ENCODE measurements at places on chromosomes 1 and 21. TPM values are rescaled to one million over a fixed set of nuclear protein-coding genes. Genes with fewer than 3 reads are reported as not detected.

DNA sequence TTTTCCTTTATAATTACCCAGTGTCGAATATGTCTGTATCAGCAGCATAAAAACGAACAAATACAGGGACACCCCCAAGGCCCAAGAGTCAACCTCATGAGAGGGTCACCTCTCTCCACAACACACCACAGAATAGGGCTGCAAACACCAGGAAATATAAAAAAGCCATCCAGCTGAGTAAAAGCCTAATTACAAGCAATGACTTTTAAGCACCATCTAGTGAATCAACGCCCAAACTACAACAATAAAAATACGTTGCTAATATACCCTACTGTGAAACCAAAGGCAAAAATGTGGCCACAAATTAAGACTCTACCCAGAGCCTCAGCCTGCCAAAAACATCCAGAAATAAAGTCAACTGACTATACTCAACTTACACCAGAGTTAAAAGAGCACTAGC lies 817.9 kb upstream of the NEGR1 start:
- DNase-seq = no peak

- DNase-seq = no peak
These were observed 92.9 kb downstream of the SLC45A1 start for GRCh38 chr1:8410791-8411190.

GRCh38 chr1:164644774-164645644 lies 86.0 kb downstream of the PBX1 start:
- DNase-seq = no peak

GRCh38 chr1:28258628-28259251 lies 578 bp upstream of the SESN2 start:
- DNase-seq = no peak

DNA sequence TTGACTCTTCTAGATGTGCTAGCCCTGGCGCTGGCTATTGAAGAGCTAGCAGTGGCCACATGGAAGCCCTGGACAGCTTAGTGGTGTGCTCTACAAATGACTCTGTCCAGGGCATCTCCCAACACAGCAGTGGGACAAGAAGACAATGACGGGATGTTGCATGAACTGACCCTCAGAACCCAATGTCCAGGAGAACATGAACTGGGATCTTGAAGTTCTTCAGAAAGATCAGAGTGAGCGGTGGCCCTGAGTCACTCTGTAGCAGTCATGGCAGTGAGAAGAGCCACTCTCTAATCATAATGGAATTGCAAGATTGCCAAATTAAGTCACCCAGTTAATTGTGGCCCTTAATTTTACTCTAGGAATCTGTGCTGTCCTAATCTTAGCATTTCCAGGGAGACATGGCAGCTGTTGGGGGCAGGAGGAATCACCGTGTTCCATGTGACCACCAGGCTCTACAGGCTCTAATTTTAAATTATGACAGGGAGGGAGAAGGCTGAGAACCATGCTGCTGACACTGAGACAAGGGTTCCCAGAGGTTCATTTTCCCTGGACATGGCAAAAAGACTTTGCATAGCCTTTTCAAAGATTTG lies 10.2 kb upstream of the OBSCN start:
- no peak for DNase-seq

- peak; percentile 49 for DNase-seq
These were observed 61.2 kb upstream of the MCOLN3 start for GRCh38 chr1:85109475-85109874.

DNA sequence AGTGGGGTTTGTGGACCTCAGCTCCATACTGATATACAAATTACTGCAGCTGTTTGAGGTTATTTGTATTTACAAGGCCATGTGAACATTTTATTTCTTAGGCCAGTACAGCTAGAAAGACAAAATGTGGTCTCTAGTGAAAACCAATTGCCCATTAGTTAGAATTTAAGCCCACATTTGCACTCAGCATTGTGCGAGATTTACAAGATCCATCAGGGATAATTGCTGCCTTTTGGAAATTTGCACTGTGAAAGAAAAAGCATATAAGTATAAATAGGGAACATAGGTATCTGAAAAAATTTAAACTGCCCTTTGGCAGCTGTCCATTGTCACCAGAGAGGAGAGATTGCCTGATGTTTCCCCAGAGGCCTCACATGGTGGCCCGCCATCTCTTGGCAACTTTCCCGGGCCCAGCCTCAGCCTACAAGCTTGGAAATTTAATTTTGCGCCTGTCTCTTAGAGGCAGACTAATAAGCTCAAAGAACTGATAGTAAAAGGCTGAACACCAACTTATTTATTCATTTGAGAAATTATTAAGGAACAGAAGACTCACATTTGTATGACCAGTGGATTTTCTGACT lies 120.7 kb downstream of the MAP3K21 start:
- no peak for DNase-seq

DNA sequence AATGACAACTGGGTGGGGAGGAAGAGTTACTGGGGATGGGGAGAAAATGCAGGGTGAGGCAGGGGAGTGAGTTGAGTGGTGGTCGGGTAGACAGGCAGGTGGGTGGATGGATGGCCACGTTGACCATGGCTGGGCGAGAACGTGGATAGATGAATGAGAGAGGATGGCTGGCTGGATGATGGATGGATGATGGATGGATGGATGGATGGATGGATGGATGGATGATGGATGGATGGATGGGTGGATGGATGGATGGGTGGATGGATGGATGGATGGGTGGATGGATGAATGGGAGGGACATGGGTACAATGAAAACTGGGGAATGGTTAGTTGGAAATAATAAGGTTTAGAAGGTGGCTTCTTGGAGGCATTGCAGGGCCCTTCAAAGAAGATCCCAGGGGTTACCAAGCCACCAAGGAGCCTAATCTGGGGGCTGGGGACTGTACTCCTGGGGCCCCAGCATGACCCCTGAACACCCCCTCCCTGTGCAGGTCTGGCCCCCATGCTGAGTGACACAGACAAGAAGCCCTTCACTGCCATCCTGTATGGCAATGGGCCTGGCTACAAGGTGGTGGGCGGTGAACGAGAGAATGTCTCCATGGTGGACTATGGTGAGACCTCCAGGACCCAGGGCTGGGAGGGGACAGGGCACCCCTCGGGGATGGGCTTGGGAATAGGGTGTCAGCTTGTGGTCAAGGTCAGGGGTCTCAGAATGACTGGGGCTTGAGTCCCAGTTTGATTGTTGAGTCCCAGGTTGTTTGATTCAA lies 67.0 kb downstream of the ALPL start:
- no peak for DNase-seq

DNA sequence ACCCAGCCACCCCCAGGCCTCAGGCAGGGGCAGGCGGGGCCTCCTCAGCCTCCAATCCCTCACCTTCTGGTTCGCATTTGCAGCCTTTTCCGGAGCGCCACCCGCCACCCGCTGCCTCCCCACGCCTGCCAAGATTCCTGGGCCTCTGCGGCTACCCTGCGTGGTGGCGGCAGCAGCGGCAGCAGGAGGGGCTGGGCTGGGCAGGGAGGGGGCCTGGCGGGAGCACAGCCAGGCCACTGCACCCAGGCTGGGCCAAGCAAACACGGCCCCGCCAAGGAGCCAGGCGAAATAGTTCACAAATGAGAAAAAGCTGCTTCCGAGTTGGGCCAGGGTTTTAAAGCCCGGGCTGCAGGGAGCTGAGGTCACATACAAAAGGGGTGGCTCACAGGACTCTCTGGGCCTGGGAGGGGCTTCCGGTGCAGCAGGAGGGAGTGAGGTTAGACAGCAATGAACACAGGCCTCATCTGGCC lies 9.8 kb downstream of the COL8A2 start:
- DNase-seq = no peak

GRCh38 chr1:203776636-203777035 lies 11.7 kb downstream of the LAX1 start:
- no peak for DNase-seq

DNA sequence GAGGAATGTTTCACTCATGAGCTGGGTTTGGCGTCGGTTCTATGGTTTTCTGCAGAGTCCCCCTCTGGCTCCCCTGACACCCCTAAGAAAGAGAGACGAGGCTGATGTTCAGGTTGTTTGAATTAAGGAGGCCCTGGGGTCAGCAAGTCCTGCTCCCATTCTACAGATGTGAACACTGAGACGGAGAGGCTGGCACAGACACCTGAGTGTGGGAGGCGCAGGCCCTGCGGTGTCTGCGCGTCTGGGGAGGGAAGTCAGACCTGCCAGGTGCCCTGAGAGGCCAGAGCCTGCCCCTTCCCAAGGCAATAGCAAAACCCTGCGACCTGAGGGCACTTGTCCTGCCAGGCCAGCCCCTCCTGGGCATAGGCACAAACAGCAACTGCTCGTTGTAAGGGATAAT lies 47.7 kb downstream of the MEGF6 start:
- DNase-seq = no peak

DNA sequence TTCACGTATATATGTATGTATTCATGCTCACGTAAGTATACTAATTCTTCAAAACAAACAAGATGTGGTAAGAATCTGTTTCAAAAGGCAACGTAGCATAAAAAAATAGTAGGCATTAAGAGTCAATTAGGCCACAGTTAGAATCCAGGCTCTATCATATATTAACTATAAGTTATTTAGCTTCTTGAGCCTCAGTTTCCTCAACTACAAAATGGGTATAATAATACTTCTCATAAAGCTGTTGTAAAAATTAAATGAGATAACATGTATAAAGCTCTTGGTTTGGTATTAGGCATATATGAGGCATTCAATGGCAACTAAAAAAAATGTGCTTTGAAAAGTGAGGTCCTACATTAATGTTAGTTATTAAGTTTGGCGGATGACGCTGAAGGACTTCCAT lies 9.2 kb downstream of the B3GALNT2 start:
- no peak for DNase-seq

DNA sequence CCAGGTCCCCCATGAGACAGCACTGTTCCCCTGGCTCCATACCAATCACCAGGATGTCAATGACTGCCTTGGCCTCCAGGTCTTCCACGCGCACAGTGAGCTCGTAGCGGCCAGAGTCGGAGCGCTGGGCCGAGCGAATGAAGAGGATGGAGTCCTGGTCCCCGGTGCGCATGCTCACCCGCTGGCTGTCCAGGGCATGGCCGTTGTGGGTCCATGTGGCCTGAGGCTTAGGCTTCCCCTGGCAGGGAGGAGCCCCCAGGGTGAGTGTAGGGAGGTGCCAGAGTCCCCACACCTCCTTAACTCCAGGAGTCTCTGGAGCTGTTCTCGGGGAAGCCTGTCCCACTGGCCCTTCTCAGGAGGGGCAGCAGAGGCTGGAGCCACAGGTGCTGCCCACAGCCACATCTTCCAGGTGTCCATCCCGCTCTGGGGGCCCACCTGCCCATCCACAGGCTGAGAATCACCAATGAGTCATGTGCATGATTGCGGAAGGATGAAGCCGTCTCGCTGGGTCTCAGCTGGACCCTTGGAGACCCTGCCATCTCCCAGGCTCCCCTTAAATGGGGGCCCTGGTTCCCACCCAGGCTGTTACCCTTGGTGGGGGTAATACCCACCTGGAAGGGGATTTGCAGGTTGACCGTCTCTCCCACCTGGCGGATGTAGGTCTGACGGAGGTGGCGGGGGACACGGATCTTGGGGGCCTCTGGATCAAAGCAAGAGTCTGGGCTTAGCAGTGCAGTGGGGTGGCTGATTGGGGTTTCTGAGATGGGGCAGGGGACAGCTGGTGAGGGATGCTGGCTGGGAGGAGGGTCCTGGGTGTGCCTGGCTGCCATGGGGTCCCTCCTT lies 4.1 kb downstream of the MYBPH start:
- DNase-seq = no peak

DNA sequence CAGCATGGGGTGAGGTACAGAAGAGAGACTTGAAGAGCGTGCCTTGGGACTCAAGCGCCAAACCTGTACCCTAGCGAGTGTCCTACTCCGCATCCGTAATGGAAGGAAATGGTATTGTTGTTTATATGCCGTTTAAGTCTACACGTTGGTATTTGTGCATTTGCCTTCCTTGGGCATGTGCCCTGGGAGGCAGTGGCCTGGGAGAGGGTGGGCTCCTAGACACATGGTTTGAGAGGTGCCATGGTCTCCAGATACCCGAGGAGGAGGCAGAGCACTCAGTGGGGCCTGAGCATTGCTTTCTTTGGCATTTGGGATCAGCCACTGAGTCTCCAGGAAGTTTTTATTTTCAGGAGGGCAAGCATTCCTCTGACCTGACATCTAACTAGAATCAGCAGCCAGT lies 6.5 kb downstream of the ZNF672 start:
- no peak for DNase-seq

DNA sequence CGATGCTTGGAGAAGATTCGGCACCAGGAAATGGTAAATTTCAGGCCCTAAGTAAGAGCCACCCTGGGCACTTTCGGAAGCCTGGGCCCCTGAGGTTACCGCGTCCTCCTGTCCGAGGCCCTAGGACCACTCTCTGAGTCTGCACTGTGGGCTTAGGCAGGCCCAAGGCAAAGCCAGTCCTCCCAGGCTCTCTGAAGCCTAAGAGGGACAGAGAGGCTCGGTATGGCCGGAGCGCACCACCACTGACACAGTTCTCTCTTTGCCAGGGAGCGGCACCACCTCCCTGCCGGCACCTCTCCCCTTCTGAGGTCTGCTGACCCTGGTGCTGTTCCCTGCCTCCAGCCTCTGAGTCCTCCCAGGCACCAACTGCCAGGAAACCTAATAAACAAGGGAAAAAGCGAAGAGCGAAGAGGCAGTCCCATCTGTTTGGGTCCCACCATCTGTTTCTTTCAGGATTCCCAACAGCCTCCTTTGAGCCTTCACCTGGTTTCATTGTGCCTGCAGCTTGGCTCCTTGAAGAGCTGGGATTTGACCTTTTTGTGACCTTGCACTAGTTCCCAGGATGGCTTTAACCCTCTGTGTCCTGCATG lies 57.7 kb downstream of the VWA5B1 start:
- no peak for DNase-seq

- DNase-seq = no peak
These were observed 134.8 kb upstream of the WNT4 start for GRCh38 chr1:22277662-22278061.

- DNase-seq = no peak
These were observed 7.1 kb downstream of the ANGEL2 start for GRCh38 chr1:213008564-213008963.

- DNase-seq = no peak
These were observed 87.7 kb downstream of the LACTBL1 start for GRCh38 chr1:22884806-22885530.

- DNase-seq = no peak
These were observed 81.0 kb downstream of the NOTCH2 start for GRCh38 chr1:119988306-119989062.

- DNase-seq = peak; percentile 91
These were observed 32.4 kb upstream of the JUN start for GRCh38 chr1:58816072-58816746.

GRCh38 chr1:183477986-183478781 lies 5.9 kb downstream of the SMG7 start:
- no peak for DNase-seq

GRCh38 chr1:23684415-23684814 lies 7.2 kb upstream of the RPL11 start:
- DNase-seq = no peak

GRCh38 chr1:186843226-186843625 lies 14.5 kb downstream of the PLA2G4A start:
- no peak for DNase-seq

Gene VWA1
- 122 TPM for total RNA-seq

Gene EXO1
- total RNA-seq = 1.8 TPM

Gene KRTAP19-3
- not detected for total RNA-seq

Gene AMY2A
- 0.98 TPM for total RNA-seq

Gene PSMD4
- 125 TPM for total RNA-seq

Gene LINGO4
- 0.09 TPM for total RNA-seq

Gene AIM2
- 0.86 TPM for total RNA-seq

Gene NPR1
- total RNA-seq = 8.8 TPM

Gene MPL
- not detected for total RNA-seq

Gene GBP4
- total RNA-seq = 4.6 TPM

Gene AMY1C
- not detected for total RNA-seq

Measured in mucosa of gallbladder (tissue), 1 donor.